ENCODE measurements at places on chromosomes 2 and 18.

DNA sequence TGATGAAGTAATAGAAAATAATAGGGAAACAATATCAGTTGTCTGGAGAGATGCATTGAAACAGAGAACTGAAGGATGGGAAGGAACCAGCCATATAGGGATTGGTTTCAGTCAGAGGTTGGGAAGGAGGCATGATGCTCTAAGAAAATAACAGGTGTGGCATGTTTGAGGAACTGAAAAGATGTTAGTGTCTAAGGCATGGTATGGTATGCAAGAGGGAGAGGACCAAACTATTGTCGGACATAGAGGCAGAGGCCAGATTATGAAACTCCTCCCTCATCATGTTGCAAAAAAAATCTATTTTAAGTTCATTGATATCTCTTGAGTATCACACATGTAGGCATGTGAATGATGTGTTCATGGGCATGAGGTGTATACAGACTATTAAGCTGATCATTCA lies 48.9 kb upstream of the EMILIN2 start:
- DNase-seq = no peak

DNA sequence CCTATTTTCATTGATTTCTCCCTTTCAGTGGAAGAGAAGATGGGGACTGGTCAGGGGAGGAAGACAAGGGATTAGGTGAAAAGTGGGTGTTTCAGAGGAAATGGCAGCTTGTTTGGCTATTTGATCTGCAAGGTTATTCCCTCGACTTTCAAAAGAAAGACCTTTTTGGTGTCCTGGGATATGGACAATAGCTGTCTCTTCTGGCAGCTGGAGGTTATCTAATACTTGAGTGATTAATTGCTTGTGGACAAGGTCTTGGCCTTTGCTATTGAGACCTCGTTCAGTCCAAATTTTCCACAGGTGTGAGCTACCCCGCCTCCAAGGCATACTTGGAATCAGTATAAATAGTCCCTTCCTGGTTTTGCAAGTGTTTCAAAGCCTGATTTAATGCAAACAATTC lies 33.3 kb upstream of the TRAPPC8 start:
- DNase-seq = no peak

DNA sequence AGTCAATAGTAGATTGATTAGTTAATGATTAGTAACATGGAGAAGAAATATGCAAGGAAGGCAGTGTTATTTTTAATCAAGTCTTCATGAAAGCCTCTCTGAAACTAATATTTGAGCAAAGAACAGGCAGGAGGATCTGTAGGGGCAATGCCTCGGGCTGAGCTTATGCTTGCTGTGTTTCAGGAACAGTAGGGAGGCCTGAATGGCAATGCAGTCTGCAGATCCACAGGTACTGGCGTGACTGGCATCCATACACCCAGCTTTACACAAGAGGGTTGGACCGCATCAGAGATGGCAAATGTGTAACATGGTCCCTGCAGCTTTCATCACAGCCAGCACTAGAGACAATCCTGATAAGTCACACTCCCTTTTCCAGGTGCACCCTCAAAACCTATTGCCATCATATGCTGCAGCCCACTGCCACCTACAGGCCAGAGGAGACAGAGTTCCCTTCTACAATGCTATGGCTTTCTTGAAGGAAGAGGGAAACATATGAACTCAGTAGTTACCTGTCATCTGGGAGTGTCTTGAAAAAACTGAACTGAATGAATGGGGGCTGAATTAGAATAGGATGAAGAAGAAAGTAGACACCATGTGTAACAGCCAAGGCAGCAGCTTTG lies 582.4 kb upstream of the RAB6C start:
- no peak for DNase-seq

- no peak for DNase-seq
These were observed 2.1 kb downstream of the IL1B start for GRCh38 chr2:112834396-112835037.

DNA sequence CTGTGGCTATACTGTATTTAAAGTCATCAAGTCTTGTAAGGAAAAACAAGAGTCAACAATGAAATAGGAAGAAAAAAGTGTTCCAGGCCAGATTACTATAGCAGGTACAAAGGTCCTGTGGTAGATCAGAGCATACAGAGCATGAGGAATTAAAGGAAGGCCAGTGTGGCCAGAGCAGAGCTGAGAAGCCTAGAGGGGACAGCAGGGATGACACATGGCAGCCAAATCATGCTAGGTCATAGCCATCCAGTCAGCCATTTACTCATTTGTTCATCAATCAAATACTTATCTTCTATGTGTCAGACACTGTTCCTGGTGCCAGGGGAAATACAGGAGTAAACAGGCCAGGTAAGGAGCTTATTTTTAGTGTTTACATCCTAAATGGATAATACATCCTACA lies 24.3 kb downstream of the ADD2 start:
- no peak for DNase-seq

DNA sequence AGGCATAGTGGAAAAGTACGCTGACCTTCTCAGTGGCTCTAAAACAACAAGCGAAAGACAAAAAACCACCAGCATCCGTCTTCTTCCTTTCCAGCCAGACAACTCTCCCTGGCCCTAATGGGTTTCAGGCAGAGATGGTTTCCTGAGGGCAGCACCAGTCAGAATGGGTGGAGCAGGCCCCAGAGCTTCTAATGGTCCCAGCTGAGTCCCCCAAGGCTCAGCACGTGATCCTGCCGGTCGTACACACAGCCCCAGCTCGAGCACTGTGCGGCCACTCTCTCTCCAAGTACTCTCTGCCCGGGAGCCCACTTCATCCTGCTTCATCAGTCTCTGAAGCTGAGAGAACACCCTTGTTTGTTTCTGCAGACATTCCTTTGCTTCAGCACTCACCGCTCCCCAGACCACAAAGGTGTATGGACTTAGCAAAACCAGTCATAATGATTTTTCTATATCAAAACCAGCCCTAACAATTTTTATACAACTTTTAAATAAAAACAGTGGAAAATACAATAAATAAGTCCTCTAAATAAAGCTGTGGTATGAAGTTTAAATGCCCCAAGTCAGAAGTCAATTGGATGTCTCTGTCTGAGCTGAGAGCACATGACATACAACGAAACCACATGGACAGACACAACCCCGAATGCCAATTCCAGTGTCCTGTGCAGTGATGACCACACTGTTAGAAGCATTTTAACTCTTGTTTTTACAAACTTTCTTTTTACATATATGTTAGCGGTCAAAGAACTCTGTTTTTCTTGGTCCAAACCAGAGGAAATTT lies 63.9 kb downstream of the PARD6G start:
- no peak for DNase-seq

DNA sequence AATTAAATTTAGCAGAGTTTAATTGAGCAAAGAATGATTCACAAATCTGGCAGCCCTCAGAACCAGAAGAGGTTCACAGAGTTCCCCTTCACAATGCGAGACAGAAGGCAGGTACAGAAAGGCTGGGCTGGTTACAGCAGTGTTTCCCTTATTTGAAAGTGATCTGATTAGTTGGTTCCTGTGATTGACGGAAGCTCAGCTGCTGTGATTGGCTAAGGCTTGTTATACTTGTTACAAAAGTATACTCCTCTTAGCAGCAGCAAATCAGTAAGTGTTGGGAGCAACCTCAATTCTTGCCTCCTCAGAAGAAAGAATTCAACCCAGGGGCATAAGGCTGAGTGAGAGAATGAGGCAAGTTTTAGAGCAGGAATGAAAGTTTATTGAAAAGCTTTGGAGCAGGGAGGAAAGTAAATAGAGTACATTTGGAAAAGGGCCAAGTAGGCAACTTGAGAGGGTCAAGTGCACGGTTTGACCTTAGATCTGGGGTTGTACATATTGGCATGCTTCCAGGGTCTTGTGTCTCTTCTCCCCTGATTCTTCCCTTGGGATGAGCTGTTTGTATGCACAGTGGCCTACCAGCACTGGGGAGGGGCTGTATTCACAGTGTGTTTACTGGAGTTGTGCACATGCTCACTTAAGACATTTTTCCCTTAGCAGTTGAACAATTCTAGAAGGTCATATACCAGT lies 431.8 kb upstream of the RAB12 start:
- no peak for DNase-seq

DNA sequence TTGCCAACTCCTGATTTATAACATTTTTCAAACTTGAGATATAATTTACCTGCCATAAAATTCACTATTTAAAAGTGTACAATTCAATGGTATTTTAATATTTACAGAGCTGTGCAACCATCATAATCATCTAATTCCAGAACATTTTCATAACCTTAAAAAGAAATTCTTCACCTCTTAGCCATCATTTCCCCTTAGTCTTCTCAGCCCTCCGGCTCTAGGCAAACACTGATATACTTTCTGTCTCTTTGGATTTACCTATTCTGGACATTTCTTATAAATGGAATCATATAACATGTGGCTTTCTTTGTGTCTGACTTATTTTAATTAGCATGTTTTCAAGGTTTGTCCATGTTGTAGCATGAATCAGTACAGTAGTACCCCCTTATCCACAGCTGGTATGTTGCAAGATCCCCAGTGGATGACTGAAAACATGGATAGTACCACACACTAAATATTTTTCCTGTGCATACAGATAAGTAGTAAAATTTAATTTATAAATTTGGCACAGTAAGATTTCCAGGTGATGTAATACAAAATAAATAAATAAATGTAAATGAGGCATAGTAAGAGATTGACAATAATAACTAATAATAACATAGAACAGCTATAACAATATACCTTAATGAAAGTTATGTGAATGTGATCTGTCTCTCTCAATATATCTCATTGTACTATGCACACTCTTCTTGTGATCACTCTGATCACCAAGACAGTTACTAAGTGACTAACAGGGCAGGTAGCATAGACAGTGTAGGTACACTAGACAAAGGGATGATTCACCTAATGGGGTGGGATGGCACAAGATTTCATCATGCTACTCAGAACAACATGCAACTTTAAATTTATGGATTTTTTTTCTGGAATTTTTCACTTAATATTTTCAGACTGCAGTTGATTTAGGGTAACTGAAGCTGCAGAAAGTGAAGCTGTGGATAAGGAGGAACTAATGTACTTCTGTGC lies 73.1 kb downstream of the RAB3GAP1 start:
- no peak for DNase-seq

- no peak for DNase-seq
These were observed 166.1 kb downstream of the ANKRD30B start for GRCh38 chr18:14914121-14914520.

DNA sequence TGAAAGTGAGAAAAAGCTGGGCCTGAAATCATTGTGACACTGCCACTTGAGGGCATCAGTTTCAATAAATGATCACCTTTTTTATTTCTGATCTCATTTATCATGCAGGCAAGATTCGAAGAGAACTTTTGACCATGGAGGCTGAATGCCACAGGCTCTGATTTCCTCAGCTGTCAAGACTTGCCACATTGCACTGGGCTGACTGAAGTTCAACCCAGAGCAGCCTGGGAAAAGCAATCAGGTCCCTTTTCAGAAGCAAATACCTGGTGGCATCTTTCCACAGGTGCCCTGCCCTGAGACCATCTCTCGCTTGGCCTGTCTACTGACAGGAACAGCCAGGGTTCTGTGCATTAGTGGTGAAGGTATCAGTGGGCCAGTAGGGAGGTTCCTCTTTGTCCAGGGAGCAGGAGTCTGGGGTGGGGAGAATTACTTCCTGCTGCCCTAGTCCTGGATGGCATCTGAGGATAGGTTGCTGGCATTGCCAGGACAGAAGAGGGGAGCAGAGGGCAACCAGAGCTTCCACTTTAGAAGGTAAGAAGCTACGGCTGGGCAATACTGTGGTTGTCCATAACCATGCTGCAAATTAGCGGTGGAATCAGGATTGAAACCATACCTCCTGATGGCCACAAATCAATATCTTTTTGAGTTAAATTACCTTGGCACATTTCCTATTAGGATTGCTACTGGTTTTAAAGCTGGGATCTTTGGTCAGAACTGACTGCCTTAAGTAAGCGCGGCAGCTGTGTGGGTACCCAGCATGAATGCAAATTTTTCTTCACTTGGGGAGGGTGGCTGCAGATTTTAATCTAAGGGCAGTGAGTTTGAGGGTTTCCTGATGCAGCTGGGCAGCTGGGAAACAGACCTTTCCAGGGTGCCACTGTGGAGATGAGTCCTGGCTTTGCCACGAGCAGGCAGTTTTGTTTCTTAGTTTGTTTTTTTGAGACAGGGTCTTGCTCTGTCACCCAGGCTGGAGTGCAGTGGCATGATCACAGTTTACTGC lies 394.5 kb downstream of the ALK start:
- no peak for DNase-seq

DNA sequence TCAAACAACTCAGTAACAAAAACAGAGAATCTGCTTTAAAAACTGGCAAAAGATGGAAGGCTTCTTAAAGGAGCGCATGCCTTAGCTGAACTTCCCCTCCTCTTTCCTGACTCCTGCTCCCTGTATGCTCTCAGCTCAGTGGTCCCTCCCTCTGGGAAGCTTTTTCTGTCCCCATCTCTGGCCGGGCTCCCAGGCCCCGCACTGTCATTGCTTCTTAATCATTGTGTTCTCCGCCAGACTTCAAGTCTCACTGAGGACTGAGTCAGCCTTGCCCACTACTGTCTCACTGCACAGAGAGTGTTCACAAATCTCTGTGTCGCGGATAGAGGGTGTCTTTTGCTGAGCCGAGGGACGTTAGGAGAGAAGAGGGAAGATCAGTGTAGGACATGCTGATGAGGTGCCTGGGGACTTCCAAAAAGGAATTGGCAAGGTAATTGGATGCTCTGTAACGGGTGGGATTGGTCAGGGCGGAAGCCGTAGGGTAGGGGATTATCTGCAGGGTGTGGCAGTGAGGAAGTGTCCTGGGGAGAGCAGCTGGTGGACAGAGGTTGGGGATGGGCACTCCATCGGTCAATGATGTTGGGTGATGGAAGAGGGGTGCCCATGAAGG lies 16.2 kb downstream of the TOGARAM2 start:
- no peak for DNase-seq

DNA sequence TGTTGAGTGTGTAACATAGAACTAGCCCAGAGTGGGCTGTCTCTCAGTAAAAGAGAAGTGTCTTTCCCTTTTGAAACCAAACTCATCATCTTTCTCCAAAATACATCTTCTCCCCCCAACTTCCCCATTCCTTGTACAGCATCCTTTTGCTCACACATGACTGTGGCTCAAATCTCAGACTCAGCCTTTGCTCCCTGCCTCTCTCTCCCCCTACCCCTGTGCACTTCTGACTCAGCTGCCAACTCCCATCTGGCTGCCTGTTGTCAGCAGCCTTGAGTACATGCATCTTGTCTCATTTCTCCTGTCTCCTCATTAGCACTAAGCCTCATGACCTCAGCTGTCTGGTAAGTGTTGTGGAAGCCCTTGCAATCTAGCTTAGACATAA lies 18.1 kb upstream of the MGAT4A start:
- no peak for DNase-seq

DNA sequence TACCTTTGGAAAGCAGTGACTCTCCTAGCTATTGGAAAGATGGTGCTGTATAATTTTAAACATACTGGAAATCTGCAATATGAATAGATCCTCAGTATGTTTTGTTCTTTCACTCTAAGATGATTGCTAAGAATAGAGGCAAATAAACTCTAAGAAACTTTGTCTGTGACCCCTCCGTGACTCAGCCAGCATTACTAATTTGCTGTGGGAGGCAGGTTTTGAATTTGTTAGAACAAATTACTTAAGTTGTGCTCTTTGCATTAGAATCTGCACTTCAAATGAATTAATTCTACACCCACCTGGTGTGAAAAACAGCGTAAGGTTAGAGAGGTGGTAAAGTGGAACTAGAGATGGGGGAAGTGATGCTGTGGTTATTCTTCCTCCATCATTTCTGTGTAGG lies 142.2 kb downstream of the RAPGEF4 start:
- no peak for DNase-seq

- no peak for DNase-seq
These were observed 13.0 kb downstream of the EN1 start for GRCh38 chr2:118834440-118834810.

Data from stimulated activated CD4-positive, alpha-beta T cell treated with anti-CD3 and anti-CD28 coated beads, Interleukin-1b, Interleukin-23, amount 100 ng/mL, for 24 hours (primary cell).